WTC11 (cell line): ENCODE measurements at places on chromosomes 5 and 9.

DNA sequence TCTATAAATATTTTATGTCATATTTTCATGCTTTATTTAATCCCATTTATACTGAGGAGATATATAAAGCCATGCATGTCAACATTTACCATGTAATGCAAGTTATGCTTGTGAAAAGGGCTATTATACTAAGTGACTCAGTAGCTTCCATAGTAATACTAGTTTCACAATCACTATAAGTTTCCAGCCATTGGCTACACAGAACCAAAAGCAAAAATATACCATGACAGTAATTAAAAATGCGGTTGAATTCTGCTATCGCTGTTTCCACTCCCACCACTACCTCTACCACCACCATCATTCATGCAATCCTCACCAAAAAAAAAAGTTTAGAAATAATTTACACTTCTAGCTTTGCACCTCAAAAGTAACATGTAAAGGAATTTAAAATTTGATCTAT is 60.2 kb downstream of the MLLT3 start:
- no peak for DNase-seq

DNA sequence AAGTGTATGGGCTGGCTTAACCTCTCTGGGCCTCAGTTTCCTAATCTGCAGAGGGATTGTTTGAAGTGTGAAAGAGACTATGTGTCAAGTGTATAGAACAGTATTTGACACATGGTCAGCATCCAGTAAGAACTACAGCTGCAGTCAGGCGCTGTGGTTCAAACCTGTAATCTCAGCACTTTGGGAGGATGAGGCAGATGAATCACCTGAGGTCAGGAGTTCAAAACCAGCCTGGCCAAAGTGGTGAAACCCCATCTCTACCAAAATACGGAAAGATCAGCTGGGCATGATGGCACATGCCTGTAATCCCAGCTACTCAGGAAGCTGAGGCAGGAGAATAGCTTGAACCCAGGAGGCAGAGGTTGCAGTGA is 31.9 kb upstream of the STING1 start:
- no peak for DNase-seq

- DNase-seq: peak; percentile 94
Observed at GRCh38 chr9:129610473-129611306, 10.2 kb downstream of the C9orf50 start.

DNA sequence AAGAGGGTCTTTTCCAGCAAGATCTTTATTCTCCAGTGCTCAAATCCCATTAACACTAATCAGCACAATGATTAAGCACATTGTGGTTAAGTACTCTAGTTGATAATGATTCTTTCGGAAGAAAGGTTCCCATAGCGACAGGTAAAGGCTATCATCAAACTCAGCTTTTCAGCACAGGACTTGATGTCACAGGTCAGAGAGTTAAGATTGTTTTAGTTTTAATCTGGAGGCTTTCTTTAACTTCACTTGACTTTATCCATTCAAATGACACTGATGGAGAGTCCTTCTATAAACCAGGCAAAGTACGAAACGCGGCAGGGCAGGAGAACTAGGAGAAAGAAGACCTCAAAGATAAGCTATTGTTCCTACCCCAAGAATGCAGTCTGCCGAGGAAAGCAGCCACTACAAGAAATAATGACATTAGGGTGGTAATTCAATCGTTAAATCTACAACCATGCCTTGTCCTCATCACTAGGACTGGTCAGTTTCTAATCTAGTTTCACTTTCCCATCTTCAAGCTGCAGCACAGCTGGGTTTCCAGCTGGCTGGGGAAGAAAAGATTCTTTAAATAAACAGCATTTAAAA is 4.6 kb downstream of the NRG2 start:
- no peak for DNase-seq

- no peak for DNase-seq
Observed at GRCh38 chr5:56876327-56876726, 33.1 kb upstream of the SETD9 start.

DNA sequence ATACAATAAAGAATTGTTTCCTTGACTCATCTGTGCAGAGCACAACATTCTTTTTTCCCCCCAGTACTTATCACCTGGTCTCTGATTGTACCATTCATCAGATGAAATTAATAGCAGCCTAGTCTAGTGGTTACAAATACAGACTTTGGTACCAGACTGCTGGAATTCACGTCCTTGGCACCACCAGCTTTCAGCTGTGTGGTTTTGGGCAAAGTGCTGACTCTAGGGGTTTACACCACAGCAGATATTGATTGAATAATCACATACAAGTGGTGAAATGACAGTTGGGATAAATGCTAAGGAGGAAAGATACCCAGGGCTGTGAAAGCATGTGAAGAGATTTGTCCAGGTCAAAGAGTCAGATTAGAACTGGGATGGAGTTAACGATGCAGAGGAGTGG is 79.3 kb upstream of the ATP10B start:
- DNase-seq: no peak

DNA sequence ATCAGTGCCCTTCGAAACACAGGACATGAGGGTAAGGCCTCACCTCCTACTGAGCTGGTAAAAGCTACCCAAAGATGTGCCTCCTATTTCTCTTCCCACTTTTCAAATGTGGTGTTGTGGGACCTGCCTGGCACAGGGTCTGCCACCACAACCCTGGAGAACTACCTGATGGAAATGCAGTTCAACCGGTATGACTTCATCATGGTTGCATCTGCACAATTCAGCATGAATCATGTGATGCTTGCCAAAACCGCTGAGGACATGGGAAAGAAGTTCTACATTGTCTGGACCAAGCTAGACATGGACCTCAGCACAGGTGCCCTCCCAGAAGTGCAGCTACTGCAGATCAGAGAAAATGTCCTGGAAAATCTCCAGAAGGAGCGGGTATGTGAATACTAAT is 1.9 kb downstream of the IRGM start:
- no peak for DNase-seq

DNA sequence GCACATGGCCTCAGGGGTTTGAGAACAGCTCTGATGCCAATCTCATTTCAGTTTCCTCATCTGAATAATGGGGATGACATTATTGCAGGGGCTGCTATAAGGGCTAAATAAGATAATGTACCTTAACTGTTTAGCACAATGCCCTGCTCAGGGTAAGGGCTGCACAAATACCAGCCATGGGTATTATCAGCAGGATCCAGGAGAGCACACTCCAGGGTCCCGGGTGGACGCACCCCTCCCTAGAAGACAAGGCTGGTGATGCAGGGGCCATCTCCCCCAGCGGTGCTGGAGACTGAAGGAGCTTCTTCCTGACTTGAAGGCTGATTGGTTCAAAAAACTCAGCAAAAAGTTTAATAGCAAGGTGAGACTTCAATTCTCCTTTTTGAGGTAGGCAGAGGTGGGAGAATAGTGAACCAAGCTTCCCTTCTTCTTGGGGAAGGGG is 2.7 kb upstream of the CXXC5 start:
- no peak for DNase-seq

DNA sequence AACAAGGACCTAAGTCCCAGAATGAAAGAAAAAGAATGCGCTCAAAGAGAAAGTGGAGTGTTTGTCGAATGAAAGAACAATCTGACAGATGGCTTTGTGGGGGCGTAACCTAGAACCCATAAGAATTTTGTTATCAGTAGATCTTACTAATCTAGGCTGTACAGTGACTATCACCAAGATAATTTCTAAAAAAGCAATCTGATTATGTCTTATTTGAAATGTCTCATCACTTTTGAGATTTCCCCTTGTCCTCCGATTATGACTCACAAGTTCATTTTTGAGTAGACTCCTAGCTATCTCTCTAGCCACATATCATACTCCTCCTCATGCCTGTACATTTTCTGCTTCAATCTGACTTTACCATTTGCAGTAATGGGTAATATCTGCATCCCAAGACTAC is 135.6 kb upstream of the SMARCA2 start:
- no peak for DNase-seq

DNA sequence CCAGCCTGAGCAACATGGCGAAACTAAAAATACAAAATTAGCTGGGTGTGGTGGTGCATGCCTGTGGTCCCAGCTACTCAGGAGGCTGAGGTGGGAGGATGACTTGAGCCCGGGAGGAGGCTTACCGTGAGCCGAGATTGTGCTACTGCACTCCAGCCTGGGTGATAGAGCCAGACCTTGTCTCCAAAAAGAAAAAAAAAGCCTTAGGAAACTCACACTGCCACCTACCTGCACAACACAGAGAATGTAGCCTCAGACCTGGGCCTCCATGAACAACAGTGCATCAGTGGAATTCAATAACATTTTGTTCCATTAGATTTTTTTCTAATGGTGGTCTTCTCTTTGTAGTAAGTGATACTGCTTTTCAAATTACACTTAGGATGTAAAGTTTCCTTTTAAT is 63.8 kb upstream of the RARS1 start:
- no peak for DNase-seq

GRCh38 chr5:137264573-137264972 is 234.6 kb downstream of the SPOCK1 start:
- no peak for DNase-seq

DNA sequence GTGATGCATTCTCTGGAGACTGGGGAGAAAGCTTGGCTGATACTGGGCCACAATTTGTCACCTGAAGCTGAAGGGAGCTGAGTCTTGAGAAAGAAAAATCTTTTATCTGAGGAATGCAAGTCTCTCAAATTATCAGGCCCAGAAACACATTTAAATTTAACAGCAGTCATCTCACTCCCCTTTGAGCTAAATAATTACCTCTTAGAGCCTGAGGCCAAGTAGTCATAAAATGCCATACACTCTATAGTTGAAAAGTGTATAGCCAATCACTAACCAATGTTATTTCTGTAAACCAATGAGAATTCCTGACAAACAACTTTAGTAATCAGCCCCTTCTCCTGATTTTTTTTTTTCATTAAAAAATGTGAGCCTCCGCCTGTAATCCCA is 32.7 kb upstream of the DAPK1 start:
- no peak for DNase-seq

DNA sequence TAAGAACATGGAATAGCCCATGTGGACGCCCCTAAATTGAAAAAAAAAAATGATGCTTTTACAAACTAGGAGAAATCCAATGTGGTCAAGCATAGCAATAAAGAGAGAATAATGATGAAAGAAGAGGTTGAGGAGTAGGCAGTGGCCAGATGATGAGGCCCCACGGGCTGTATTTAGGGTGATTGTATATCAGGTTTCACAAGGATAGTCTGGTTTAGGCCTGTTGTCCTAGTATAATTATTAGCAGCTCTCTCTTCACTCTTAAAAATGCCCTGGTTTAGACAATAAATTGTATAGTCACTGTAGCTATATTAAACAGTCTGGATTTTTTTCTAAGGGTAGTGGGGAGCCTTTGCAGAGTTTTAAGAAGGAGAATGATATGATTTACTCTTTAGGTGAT is 102.4 kb upstream of the PRRC1 start:
- DNase-seq: no peak

DNA sequence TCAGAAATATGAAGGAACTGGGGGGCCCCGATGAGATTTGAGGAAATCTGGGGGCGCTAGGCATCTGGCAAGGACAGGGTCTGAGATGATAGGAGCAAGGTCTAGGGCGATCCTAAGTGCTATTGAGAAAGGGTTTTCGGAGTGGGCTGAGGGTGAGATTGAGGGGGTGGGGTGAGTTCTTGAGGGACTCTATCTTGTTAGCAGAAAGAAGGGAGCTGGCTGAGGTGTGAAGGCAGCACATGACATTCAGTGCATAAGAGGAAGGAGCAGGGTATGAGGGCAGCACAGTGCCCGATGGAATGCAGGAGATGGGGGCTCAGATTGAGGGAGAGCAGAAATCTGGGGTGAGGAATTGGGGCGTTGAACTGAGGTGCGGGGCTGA is 640 bp downstream of the TRIM32 start:
- DNase-seq: no peak

DNA sequence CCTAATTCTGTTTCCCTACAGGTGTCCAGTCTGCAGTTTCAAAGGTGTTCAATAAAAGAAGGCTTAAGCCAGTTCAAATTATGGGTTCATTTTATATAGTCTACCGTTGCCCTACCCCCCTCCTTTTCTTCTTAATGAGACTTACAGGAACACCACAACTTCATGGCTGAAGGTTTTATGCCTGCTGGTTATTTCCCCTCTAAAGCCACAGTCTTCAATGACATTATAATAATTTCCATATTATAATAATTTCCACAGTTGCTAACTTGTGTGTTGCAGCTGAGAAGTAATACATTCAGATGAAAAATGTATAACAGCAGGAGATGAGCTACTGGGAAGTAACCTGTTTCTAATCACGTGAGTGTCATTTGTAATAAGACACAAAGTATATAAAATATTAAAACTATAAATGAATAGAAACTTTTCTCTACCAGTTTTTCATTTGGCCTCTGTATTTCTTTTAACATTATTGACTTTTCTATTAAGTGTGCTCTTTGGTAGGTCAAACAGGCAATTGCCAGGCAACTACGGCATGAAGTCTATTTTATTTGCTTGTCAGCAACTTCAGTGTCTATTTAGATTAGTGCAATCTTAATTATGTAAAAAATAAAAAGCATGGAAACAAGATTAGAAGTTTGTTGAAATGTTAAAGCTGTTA is 120.5 kb upstream of the HMHB1 start:
- DNase-seq: no peak

DNA sequence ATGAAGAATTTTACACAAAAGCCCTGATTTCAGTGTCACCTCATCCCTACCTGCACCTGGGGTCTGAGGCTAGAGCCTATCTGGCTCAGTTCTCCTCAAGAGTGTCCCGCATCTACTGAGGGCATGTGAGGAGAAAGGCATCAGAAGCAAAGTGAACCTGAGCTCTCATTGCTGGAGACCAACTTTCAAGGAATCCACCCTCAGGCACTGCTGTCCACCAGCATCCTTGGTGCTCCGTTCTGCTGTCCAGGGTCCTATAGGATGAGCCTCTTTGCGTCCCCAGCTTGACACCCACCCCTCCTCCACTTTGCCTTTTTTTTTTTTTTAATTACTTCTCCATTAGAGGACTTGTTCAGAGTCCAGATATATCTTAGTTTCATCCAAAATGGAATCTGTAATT is 49.5 kb downstream of the CAMSAP1 start:
- DNase-seq: no peak

DNA sequence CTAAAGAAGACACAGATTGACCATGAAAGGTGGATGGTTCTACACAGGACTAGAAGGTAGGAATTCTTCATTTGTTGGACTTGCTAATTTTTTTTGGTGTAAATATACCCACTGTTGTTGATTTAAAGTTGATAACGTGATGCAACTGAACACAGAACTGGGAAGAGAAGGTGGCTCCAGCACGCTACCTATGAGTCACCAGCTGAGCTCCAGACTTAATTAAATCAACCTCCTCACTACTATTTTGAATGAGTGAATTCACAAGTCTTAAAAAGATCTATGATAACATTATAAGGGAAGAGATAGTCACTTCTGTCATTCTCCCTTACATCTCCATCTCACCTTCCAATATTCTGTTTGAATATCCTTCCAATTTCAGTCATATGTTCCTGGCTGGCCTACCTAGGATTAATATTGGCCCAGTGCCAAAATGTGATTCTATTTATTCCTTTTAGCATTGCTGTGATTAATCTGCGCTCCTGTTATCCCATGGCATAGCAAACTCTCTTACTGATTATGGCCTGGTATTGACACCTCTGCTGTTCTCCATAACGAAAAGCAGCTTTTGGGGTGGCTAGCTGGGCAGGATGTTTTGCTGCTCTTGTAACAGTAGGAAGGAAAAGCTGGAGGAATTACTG is 135.9 kb upstream of the CCDC152 start:
- no peak for DNase-seq
